ENCODE measurements at places on chromosomes 5 and 9.

DNA sequence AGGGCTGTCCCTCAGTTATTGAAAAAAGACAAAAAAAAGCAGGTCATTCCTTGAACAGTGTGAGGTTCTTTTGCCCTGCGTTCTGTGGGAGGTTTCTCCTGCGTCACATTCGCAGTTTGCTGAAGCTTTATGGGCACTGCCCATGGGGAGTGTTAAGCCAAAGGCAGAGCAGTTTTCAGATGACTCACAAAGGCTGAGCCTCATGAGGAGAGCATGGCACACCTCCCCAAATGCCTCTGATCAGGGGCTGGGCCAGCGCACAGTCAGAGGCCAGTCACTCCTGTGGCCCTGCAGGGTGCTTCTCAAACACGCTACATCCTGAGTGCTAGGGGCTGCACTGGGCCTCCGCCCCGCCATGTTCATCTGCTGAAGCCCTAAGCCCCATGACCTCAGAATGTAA lies 38.4 kb downstream of the IRX1 start:
- DNase-seq, result no peak

DNA sequence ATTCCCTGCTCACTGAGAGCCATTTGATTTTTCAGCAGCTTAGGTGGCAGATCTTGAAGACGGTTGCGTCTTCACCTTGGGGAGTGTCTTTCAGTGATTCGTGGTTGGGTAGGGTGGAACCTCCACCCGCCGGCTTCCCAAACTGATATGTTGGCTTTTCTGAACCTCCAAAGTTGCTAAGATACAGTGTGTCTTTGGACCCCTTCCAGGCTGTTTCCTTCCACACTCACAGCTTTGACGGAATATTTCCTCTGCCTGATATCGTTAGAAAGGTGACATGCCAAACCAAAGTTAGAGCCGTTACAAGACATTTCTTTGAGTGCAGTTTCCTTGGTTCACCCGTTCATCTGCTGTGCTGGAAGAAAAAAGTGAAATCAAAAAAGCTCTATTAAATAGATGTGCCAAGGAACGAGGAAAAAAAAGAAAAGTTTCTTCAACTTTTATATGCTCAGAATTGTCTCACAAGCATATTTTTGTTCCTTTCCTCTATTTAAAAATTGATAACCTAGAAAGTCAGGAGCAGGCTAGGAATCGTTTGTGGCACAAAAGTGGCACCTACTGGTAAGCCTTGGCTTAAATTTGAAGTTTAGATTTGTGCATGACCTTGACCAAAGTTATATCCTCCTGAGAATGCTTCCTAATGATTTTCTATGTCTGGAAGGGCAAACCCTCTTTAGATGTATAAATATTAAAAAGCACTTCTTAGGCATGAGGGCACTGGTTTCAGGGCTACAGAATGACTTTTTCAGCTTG lies 270.7 kb upstream of the WWC1 start:
- no peak for DNase-seq

GRCh38 chr9:89920131-89920530 lies 315.3 kb downstream of the GADD45G start:
- DNase-seq, result no peak

DNA sequence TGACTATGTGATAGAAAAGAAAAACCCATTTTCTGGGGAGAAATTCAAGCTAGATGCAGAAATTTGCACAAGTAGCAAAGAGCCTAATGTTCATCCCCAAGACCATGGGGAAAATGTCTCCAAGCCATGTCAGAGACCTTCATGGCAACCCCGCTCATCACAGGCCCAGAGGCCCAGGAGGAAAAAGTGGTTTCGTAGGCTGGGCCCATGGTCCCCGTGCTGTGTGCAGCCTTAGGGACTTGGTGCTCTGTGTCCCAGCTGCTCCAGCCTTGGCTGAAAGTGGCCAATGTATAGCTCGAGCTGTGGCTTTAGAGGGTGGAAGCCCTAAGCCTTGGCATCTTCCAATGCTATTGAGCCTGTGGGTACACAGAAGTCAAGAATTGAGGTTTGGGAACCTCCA lies 711.2 kb upstream of the ZNF608 start:
- DNase-seq, result no peak

- no peak for DNase-seq
Measured at GRCh38 chr5:101688156-101688555, 607.9 kb downstream of the SLCO4C1 start.

- DNase-seq, result no peak
Measured at GRCh38 chr5:30764704-30765103, 428.8 kb upstream of the CDH6 start.

DNA sequence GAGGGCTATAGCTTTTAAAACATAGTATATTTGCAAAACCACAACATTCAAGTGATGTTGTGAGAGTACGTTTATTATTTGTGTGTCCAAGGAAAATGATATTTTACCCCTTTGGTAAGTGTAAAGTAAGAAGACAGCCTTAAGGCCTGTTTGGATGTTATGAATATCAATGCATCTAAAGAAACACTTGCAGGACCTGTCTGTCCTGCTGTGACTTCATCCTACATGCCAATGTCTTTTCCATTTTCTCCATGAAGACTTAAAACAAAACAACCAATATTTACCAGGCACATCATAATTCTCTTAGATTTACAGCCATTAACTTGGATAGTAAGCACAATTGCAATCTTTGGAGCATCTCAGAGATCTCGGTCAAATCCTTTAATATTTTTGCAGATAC lies 29.0 kb downstream of the PRLR start:
- DNase-seq, result no peak
